ENCODE measurements at places on chromosomes 13 and 19.

GRCh38 chr13:57946361-57946760 is 314.8 kb downstream of the PCDH17 start:
- DNase-seq = no peak

GRCh38 chr13:111531505-111531904 is 211.1 kb downstream of the TEX29 start:
- DNase-seq = no peak

- no peak for DNase-seq
These were observed 3.2 kb downstream of the LMNB2 start for GRCh38 chr19:2453431-2454025.

GRCh38 chr13:37225414-37226070 is 120.1 kb upstream of the CSNK1A1L start:
- DNase-seq = no peak

- no peak for DNase-seq
These were observed at the start of gene ZNF112 for GRCh38 chr19:44356383-44357111. ZNF112 (minus strand) TSS chr19:44356680; CDS start chr19:44340539, 16,141 bp downstream.
